ENCODE measurements at places on chromosomes 12 and 14. TPM values are rescaled to one million over a fixed set of nuclear protein-coding genes. Genes with fewer than 3 reads are reported as not detected.
A peak's percentile ranks its signal among the peaks of the same experiment; 100 is the strongest.

DNA sequence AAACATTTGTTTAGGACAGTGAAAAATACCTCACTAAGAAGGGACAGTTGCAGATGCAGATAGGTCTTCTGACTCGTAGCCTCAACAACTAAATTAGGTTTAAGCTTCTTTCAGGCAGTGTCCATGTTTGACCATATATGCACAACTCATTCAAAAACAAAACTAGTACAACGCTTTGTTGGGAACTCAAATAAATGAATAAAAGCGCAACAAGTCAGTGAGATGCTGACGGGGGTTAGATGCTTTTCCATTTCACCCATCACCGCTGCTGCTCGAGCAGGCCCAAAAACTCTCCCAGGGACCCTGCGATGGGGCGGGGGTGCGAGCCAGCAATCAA is 633 bp downstream of the RPAP3 start:
- no peak for DNase-seq

DNA sequence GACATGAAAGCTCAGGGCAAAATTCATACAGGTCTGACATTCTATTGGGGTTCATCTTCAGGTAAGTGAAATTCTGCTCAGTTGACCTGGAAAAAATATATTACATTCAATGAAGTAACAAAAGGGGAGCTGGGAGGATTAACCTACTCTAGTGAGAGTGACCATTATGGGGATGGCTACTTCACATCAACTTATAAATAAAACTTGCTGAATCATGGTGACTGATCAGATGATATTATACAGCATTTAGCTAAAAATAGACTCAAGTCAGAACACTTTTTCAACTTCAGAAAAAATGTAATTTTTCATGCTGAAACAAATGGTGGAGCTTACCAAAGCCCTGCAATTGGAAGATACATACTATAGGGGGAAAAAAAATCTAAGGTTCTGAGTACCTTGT is 800.2 kb downstream of the FSCB start:
- no peak for DNase-seq

DNA sequence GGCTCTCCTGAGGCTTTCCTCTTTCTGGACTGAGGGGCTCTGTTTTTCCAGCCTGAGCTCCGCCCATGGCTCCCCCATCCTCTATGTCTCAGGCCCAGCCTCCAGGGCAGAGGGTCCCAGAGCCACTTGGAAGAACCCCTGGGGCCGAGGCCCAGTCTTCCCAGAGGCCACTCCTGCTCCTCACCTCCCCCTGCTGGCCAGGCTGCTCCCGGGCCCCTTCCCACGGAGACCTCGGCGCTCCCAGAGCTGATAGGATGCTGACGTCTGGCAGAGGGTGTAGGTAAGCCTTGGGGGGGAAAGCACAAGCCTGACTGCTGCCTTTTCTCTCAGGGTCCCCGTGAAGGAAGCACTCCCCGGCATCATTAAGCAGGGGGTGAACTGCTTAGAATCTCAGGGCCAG is 51.4 kb downstream of the ERH start:
- no peak for DNase-seq

DNA sequence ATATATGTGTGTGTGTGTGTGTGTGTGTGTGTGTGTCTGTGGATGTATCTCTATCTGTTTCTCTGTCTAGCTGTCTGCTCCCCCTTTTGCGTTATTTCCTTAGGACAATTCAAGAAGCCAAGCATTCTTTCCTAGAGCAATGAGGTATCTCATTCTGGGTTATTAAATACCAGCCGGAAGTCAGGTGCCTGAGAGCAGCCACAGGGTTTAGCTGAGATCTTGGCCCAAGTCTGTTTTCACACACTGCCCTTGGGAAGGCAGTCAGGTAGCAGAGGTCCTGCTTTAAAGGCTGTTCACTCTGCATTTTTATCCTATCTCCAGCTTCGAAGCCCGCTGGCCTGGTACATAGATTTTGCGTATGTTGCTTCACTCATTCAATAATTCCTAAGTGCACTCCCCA is 76.8 kb downstream of the TSPAN9 start:
- no peak for DNase-seq

- DNase-seq: no peak
Measured at GRCh38 chr12:69553628-69554248, 31.5 kb upstream of the CCT2 start.

DNA sequence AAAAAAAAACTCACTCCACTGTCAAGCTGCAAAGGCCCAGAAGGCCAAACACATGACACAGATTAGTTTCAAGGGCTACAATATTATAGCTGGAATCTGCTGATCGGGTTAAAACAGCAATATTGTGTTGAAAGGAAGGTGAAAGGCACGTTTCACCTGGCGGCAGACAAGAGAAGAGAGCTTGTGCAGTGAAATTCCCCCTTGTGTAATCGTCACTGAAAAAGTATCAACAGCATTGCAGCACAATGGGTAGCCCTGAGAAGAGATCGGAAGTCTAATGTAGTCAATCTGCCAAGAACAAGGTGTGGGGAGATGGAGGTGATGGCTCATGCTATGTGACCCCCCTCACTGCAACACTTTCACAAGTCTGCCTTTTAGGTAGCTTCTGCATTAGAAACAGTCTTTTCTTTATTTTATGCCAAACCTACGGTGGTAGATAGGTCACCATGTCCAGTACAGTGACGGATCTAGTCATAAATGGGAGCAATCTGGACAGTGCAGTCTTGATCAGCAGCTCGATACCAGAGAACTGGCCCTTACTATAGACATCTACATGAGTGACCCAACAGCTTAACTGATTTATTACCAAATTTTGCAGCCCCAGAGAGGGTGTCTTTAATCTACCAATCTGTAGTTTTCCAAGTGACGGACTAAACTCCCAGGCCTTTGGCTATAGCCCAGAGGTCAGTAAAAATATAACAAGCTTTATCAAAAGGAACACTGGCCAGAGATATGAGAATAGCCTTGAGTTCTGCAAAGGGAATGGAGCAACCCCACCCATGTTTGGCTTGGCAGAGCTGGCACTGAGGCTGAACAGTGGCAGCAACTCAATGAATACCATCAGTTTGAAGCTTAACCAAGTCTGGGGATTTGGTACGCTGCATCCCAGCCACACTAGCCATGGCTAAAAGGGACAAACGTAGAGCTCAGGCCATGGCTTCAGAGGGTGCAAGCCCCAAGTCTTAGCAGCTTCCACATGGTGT is 35.4 kb downstream of the SPTSSA start:
- no peak for DNase-seq

GRCh38 chr14:76098047-76098446 is 53.7 kb upstream of the GPATCH2L start:
- no peak for DNase-seq

- no peak for DNase-seq
Measured at GRCh38 chr12:74379114-74379513, 158.5 kb upstream of the ATXN7L3B start.

DNA sequence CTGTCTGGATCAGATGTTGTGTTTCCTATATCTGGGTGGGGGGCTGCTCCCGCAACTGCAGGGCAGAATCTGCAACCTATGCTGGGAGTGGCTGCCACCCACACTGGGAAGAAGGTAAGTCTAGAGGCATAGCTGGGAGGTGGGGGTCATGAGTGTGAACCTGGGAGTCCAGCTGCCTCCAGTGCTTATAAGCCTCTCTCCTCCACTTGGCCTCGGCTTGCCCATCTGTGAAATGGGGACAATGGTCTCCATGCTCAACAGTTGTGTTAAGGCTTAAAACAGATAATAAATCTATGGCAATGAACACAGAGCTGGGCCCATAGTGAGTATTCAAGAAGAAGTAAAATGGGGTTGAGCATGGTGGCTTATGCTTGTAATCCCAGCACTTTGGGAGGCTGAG is 90.0 kb downstream of the RBM19 start:
- DNase-seq: no peak

DNA sequence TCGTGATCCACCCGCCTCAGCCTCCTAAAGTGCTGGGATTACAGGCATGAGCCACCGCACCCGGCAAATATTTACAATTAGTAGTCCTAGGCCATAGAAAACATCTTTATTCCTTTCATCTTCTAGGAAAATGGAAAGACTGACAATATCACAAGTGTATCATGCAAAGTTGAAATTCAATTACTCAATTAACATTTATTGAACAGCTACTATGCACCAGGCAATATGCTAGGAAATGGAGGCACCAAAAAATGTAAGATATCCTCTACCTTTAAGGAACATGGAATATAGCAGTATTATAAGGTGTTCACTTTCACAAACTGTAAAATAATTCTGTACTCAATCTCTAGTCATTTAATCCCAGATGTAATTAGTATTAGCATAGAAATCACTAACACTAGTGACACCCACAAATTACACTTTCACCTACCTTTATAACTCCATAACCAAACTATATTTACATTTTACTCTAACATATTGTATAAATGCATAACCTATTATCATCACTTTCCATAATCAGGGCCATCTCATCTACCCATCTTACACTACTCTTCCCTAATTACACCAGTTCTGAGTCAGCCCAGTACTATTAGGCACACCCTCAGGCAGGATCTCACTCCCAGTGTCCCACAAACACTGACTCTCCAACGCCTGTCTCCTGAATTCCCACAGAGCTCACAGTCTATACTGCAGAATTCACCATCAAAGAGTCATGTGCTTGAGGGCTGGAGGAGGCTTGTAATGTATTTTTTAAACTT is 10.4 kb downstream of the CORO1C start:
- no peak for DNase-seq

- DNase-seq: no peak
Measured at GRCh38 chr12:57761391-57761998, 5.4 kb downstream of the CYP27B1 start.

DNA sequence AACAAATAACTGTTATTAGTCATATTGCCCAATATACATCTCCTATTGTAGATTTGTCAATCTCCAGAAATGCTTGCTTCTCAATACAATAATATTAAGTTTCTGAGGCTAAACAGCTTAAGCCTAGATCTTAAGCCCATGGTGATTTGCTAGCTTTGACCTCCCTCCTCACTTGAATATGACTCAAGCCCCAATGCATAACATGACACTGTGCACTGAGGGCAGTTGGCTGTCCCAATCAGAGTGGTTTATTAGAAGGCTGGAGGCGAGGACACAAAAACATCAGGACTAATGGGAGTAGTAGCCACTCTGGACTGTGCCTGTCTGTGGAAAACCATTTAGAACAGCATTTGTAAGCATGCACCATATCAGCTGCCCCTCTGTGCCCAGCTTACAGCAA is 81.1 kb upstream of the GTF2A1 start:
- DNase-seq: no peak

GRCh38 chr12:57110104-57111030 is 795 bp downstream of the STAT6 start:
- peak; percentile 80 for DNase-seq

- DNase-seq: peak; percentile 32
Measured at GRCh38 chr14:38867561-38868150, 235.4 kb downstream of the SEC23A start.

- DNase-seq: no peak
Measured at GRCh38 chr14:89941830-89942377, 12.6 kb downstream of the EFCAB11 start.

GRCh38 chr14:89765346-89765745 is 189.2 kb downstream of the EFCAB11 start:
- no peak for DNase-seq

- DNase-seq: no peak
Measured at GRCh38 chr12:86710109-86710508, 453.9 kb upstream of the MGAT4C start.

DNA sequence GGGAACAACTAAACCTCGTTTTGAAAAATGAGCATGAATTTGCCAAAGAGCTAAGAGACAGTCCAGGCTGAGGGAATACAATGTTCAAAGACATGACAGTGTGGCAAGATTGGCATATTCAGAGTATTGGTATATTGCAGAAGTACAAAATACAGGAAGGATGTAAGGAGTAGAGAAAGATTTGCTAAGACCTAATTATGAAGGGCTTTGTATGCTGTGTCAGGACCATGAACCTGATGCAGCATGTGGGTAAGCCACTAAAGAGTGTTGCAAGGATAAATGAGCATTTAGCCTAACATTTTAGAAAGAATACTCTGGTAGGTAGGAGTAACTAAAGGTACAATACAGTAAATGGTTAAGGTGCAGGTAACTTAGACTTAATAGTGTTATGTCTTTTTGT is 65.1 kb downstream of the KTN1 start:
- no peak for DNase-seq

DNA sequence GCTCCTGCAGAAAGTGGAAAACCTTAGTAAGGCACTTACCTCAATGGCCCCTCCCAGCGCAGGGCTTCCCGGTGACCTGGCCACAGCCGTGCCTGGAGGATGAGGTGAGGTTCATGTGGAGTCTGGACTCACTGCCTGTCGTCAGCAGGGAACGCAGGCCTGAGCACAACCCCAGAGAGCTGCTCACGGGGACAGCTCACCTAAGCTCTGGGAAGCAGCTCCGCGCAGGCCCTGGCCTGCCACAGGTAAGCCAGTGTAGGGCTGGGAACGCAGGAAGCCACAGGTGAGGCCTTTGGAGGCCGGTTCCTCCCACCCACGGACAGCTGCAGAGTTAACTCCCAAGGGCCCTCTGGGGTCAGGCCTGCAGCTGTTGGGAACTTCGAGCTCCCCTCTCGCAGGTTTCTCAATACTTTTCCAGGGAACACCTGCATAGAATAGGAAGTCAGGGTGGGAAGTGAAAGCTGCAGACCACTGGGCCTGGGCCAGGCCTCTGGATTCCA is 32.7 kb downstream of the ANAPC7 start:
- DNase-seq: no peak

- no peak for DNase-seq
Measured at GRCh38 chr14:51444353-51445000, 204.4 kb downstream of the TMX1 start.

- DNase-seq: no peak
Measured at GRCh38 chr12:124408822-124409517, 114.1 kb downstream of the RFLNA start.

DNA sequence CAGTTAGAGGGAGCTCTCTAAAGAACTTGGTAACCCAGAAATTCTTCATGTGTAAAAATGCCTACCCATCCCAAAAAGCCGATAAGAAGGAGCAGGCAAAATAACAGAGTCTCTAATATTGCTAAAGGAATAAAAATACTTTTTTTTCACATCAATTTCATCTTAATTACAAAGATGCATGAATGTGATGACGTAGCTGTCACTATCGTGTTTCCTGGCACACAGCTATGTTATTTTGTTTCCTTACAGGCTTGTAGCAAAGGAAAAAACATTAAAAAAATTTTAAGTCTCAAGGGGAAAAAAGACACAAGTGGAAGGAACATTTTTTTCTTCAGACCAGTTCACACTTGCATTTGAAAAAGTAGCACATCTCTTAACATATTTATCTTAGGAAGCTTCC is 10.3 kb upstream of the LGALS3 start:
- DNase-seq: no peak

Gene RND1
- not detected for total RNA-seq

Gene E2F7
- total RNA-seq: not detected

Gene TMEM233
- total RNA-seq: not detected

Gene LMO3
- total RNA-seq: 92.5 TPM

Gene HVCN1
- 3.8 TPM for total RNA-seq

Gene DPF3
- not detected for total RNA-seq

Gene PRR13
- total RNA-seq: 11.0 TPM

Gene AMDHD1
- total RNA-seq: 1.8 TPM

Gene SETD1B
- 1.3 TPM for total RNA-seq

All from uterus (tissue), 4 donors.